Trophoblast cell (in vitro differentiated cells and primary cell): ENCODE measurements at places on chromosomes 2 and 18.

DNA sequence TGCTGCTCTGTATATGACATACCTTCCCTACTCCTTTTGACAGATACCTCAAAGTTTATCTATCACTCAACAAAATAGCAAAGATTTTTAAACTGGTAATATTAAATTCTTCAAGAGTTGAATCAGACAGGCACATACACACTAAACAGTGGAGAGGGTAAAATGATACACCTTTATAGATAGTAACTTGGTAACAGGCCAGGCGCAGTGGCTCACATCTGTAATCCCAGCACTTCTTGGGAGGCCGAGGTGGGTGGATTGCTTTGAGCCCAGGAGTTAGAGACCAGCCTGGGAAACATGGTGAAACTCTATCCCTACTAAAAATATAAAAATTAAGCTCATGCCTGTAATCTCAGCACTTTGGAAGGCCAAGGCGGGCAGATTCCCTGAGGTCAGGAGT lies 23.2 kb downstream of the ASXL2 start:
- no peak overlapping the region for H3K27ac ChIP-seq
- no peaks in the 10 kb centered on the region for H3K36me3 ChIP-seq
- H3K4me1 ChIP-seq = no peaks in the 10 kb centered on the region
- no peak for DNase-seq
- H3K4me3 ChIP-seq = no peak overlapping the region
- no peaks in the 10 kb centered on the region for H3K27me3 ChIP-seq

GRCh38 chr18:75504469-75504868 lies 77.0 kb upstream of the SMIM21 start:
- no peaks in the 10 kb centered on the region for H3K27me3 ChIP-seq
- H3K36me3 ChIP-seq = no peaks in the 10 kb centered on the region
- H3K27ac ChIP-seq = no peak overlapping the region
- H3K4me3 ChIP-seq = no peak overlapping the region
- H3K4me1 ChIP-seq = no peaks in the 10 kb centered on the region
- DNase-seq = no peak

GRCh38 chr18:79944126-79944731 lies 7.2 kb downstream of the SLC66A2 start:
- no peaks in the 10 kb centered on the region for H3K27me3 ChIP-seq
- H3K4me3 ChIP-seq = no peak overlapping the region
- no peak for DNase-seq
- no peak overlapping the region for H3K27ac ChIP-seq
- H3K4me1 ChIP-seq = no peaks in the 10 kb centered on the region

- H3K27ac ChIP-seq = no peak overlapping the region
- DNase-seq = no peak
- H3K27me3 ChIP-seq = no peaks in the 10 kb centered on the region
- H3K4me1 ChIP-seq = no peaks in the 10 kb centered on the region
- H3K36me3 ChIP-seq = no peaks in the 10 kb centered on the region
These were observed 16.9 kb downstream of the LCT start for GRCh38 chr2:135820003-135820618.

DNA sequence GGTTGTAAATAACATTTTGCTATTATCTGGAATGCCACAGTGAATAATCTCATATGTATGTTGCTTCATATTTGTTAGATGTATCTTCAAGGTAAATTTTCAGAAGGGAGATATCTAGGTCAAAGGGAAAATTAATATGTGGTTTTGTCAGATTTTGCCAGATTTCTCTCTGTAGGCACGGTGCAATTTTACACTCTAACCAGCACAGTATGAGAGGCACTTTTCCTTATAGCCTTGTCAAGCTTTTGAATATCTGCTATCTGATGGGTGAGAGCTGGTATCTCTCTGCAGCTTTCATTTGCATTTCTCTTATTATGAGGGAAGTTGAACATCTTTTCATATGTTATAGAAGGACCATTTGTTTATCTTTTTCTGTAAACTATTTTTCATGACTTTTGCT lies 175.7 kb upstream of the PGAP1 start:
- no peaks in the 10 kb centered on the region for H3K36me3 ChIP-seq
- H3K4me3 ChIP-seq = no peak overlapping the region
- H3K27ac ChIP-seq = no peak overlapping the region
- DNase-seq = peak; percentile 83

- H3K4me3 ChIP-seq = no peak overlapping the region
- peak; percentile 42 for DNase-seq
- no peaks in the 10 kb centered on the region for H3K4me1 ChIP-seq
- no peak overlapping the region for H3K27ac ChIP-seq
- no peaks in the 10 kb centered on the region for H3K27me3 ChIP-seq
These were observed 68.3 kb upstream of the PPM1B start for GRCh38 chr2:44100351-44100750.

GRCh38 chr2:236047886-236048540 lies 120.2 kb downstream of the GBX2 start:
- no peak for DNase-seq
- H3K4me1 ChIP-seq = no peaks in the 10 kb centered on the region
- no peaks in the 10 kb centered on the region for H3K27me3 ChIP-seq
- H3K36me3 ChIP-seq = peaks cover 2% of the 10 kb centered on the region
- no peak overlapping the region for H3K4me3 ChIP-seq

DNA sequence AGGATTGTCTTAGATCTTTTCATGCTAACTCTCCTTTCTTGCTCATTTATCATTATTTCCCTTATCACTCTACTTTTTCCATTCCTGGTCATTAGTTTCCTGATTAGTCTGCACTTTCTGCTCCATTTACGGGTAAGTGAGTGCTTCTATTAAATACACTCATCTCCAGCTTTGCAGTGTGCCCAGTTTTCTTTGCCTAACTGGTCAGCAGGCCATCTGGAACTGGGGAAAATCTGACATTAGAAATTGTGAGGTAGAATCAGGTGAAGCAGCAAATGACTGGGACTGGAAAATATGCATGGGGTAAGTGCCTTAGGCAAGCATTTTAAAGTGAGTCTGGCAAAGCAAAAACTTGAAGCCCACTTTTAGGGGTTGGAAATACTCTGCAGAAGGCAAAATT lies 29.2 kb downstream of the G6PC2 start:
- H3K4me3 ChIP-seq = no peak overlapping the region
- DNase-seq = peak; percentile 59
- no peaks in the 10 kb centered on the region for H3K36me3 ChIP-seq

DNA sequence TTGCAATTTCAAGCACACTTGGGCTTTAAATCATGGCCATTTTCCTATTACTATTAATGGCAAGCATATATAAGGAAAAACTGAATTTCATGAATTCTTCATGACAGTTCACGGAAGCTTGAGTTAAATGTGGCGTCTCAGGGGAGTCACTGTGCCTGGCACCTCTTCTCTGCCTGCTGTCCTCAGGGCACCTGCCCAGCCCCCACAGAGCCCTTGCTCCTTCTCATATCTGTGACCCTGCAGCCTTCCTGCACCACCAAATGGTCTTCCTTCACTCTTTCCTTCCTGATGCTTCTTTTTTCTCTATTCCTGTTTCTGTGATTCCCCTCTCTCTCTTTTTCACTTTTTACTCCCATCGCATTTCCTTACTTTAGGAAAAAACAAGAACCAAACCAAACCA lies 35.4 kb downstream of the LAMA3 start:
- no peaks in the 10 kb centered on the region for H3K36me3 ChIP-seq
- no peak overlapping the region for H3K27ac ChIP-seq
- no peak for DNase-seq
- peaks cover 3% of the 10 kb centered on the region for H3K4me1 ChIP-seq

DNA sequence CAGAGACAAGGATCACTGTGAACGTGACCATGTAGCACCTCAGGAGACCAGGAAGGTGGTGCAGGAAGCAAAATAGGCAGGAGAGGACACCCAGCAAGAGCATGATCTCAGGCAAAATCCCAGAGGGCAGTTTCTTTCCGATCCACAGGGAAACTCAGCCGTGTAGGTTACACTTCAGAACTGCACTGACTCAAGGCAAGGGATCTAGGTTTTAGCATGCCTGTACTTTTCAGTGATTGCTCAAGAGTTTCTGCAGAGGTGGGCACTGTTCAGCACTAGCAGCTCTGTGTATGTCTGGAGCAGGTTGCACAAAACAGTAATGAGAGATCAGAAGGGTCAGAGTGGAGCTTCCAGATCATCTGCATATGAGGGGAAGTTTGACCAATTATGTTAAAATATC lies 116.7 kb upstream of the RNF152 start:
- H3K4me3 ChIP-seq = no peak overlapping the region
- no peak for DNase-seq
- H3K4me1 ChIP-seq = no peaks in the 10 kb centered on the region
- peaks cover 2% of the 10 kb centered on the region for H3K36me3 ChIP-seq

DNA sequence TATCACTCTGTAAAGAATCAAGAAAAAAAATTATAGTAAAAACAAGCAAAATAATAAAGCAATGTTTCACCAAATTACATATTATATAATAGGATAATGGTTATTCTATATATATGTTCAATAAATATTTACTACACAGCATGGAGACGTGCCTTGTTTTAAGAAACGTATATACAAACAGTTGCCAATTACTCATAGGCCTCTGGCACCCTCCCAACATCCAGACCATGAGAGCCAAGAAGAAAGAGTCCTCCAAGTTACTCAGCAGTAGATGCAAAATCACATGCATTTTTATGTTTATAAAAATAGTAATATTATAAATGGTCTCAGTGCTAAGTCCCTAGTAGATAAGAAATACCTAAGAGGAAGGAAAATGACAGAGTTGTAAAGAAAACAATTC lies 64.8 kb downstream of the REV1 start:
- DNase-seq = no peak
- no peaks in the 10 kb centered on the region for H3K27me3 ChIP-seq
- no peak overlapping the region for H3K4me3 ChIP-seq

GRCh38 chr2:29650631-29651097 lies 270.7 kb downstream of the ALK start:
- H3K27ac ChIP-seq = peak overlapping the region; percentile 63
- H3K27me3 ChIP-seq = no peaks in the 10 kb centered on the region
- H3K36me3 ChIP-seq = peaks cover 2% of the 10 kb centered on the region

DNA sequence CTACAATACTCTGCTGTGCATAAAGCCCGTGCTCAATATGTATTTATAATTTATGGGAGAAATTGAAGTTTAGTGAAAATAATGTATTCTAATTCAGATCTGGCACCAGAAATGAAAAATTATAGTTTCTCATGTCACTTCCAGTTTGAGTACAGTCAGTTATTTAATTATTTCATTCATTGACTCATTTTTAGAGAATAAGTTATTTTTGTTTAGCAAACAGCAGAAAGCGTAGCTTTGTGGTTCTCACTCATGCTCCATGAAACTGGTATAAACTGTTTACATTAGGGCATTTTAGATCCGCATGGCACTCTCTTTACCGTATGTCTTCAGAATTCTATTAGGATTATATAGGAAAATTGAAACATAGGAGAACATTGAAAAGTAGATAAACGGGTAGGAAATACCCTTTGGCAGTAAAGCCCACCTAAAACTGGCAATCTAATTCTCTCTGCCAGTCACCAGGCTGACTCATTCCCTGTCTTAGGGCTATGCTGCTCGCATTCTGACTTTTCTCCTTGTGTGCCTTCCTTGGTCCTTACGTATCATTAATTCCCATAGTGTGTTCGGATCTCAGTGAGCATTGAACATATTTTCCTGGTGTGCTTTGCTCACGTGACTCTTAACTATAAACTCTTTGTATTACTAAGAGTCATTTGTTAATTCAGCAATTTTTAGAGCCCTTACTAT lies 106.0 kb downstream of the ZNF236 start:
- DNase-seq = no peak
- peaks cover 35% of the 10 kb centered on the region for H3K36me3 ChIP-seq
- H3K4me1 ChIP-seq = no peaks in the 10 kb centered on the region
- no peak overlapping the region for H3K4me3 ChIP-seq
- H3K27ac ChIP-seq = no peak overlapping the region
- no peaks in the 10 kb centered on the region for H3K27me3 ChIP-seq

DNA sequence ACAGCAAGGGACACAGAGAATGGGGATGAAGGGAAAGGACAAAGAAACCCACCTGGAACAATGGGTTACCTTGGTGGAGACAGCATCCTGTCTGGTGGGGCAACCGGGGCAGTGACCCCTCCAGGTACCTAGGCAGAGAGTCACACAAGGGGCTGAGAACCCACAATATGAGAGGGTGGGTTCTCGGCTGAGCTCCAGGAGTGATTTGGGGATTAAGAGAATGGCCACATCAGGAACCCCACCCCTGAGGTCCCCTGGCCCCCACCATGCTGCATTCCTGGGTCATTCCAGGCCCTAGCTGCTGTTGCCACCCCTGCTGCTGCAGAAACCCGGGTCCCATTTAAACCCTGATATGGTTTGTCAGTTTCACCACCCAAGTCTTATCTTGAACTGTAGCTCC lies 172.3 kb downstream of the RTP5 start:
- no peaks in the 10 kb centered on the region for H3K36me3 ChIP-seq
- no peaks in the 10 kb centered on the region for H3K4me1 ChIP-seq
- peaks cover 7% of the 10 kb centered on the region for H3K27me3 ChIP-seq
- no peak overlapping the region for H3K4me3 ChIP-seq

DNA sequence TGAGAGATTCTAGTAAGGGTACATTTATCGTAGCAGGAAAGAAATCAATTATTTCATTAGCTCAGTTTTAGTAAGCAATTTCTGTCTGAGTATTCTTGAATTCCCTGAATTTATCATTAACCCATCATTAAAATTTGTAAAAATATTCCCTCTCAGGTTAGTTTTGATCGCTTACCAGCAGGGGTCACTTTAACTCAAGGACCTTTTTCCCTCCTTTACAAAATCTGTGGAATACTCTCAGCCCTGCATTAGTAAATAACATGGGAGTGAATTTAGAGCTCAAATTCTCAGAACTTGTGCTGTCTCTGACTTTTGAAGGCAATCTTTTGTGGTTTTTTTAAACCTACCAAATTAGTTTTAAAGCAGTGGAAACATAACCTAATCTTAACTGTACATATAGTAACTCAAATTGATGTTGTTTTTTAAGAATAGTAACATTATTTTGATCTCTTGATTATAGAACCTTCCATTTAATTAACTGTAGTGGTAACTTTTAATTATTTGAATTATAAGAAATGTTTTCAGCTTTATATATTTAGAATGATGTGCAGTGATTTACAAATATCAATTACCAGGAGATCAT lies 97.2 kb downstream of the AGPS start:
- H3K4me3 ChIP-seq = no peak overlapping the region
- H3K36me3 ChIP-seq = peaks cover 3% of the 10 kb centered on the region
- no peaks in the 10 kb centered on the region for H3K4me1 ChIP-seq
- no peaks in the 10 kb centered on the region for H3K27me3 ChIP-seq
- no peak for DNase-seq

- DNase-seq = no peak
- no peak overlapping the region for H3K27ac ChIP-seq
- H3K4me3 ChIP-seq = no peak overlapping the region
- no peaks in the 10 kb centered on the region for H3K27me3 ChIP-seq
These were observed 56.1 kb downstream of the RBM43 start for GRCh38 chr2:151205571-151205970.

- no peaks in the 10 kb centered on the region for H3K4me1 ChIP-seq
- no peak for DNase-seq
- H3K36me3 ChIP-seq = no peaks in the 10 kb centered on the region
- H3K27me3 ChIP-seq = no peaks in the 10 kb centered on the region
These were observed 95.2 kb upstream of the TEKT4 start for GRCh38 chr2:94776036-94776435.

GRCh38 chr2:241271706-241272302 lies 43.7 kb downstream of the HDLBP start:
- peaks cover 22% of the 10 kb centered on the region for H3K4me1 ChIP-seq
- H3K36me3 ChIP-seq = peaks cover 13% of the 10 kb centered on the region
- H3K4me3 ChIP-seq = peak overlapping the region; percentile 92

- H3K27ac ChIP-seq = no peak overlapping the region
- no peak for DNase-seq
- H3K4me3 ChIP-seq = no peak overlapping the region
- H3K27me3 ChIP-seq = no peaks in the 10 kb centered on the region
These were observed 149.0 kb upstream of the TMEM200C start for GRCh38 chr18:6044319-6044718.
